ENCODE measurements at places on chromosomes 1 and 21. TPM values are rescaled to one million over a fixed set of nuclear protein-coding genes. Genes with fewer than 3 reads are reported as not detected.

DNA sequence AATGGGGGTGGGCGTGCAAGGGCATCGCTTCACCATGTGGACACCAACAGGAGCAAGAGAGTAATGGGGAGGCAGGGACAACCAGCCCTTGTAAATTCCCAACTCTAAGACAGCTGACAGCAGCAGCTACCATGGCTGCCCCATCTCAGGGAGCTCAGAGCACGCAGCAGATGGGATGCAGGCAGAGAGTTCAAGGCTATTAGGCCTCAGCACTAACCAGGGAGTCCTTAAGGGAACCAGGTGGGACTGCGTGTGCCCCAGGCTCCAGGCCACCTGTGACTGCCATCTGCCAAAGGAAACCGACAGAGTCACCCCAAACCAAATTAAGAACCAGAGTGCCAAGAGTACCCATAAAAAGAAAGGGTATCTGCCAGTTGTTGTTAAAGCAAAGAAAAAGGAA lies 33.7 kb upstream of the PRDM2 start:
- H3K36me3 ChIP-seq, result no peaks in the 10 kb centered on the region
- H3K27me3 ChIP-seq, result no peaks in the 10 kb centered on the region
- no peak for DNase-seq
- H3K4me1 ChIP-seq, result no peaks in the 10 kb centered on the region
- H3K4me3 ChIP-seq, result no peak overlapping the region
- no peak overlapping the region for H3K27ac ChIP-seq

DNA sequence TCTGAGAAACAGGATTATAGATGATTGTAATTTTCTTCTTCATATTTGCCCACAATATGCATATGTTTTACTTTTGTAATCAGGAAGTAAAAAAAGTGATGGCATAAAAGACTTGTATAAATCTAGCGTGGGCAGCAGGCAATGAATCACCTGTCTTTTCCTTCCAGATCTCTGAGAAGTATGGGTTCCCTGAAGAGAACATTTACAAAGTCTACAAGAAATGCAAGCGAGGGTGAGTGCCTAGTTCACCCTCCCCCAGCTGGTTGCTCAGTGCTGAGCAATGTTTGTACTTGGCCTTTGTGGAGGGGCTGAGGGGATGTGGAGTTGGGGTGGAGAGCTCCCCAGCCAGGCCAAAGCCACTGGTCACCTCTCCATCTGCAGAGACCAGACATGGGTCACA lies 30.7 kb downstream of the GRHL3 start:
- no peak overlapping the region for H3K4me3 ChIP-seq
- DNase-seq, result no peak
- no peaks in the 10 kb centered on the region for H3K36me3 ChIP-seq
- H3K27me3 ChIP-seq, result no peaks in the 10 kb centered on the region
- H3K27ac ChIP-seq, result no peak overlapping the region
- H3K4me1 ChIP-seq, result no peaks in the 10 kb centered on the region

GRCh38 chr21:31732597-31733550 lies 956 bp upstream of the SCAF4 start:
- no peaks in the 10 kb centered on the region for H3K27me3 ChIP-seq
- DNase-seq, result peak; percentile 9
- H3K4me1 ChIP-seq, result peaks cover 4% of the 10 kb centered on the region
- H3K27ac ChIP-seq, result no peak overlapping the region

GRCh38 chr1:2209400-2210083 lies 15.0 kb upstream of the FAAP20 start:
- peak overlapping the region; percentile 50 for H3K27ac ChIP-seq
- peaks cover 11% of the 10 kb centered on the region for H3K4me1 ChIP-seq
- H3K27me3 ChIP-seq, result no peaks in the 10 kb centered on the region
- no peaks in the 10 kb centered on the region for H3K36me3 ChIP-seq
- DNase-seq, result no peak
- H3K4me3 ChIP-seq, result peak overlapping the region; percentile 63

- H3K4me1 ChIP-seq, result peaks cover 4% of the 10 kb centered on the region
- no peak overlapping the region for H3K4me3 ChIP-seq
- peaks cover 10% of the 10 kb centered on the region for H3K27me3 ChIP-seq
- no peak overlapping the region for H3K27ac ChIP-seq
Observed at GRCh38 chr1:205954819-205955404, 11.7 kb upstream of the SLC26A9 start.

DNA sequence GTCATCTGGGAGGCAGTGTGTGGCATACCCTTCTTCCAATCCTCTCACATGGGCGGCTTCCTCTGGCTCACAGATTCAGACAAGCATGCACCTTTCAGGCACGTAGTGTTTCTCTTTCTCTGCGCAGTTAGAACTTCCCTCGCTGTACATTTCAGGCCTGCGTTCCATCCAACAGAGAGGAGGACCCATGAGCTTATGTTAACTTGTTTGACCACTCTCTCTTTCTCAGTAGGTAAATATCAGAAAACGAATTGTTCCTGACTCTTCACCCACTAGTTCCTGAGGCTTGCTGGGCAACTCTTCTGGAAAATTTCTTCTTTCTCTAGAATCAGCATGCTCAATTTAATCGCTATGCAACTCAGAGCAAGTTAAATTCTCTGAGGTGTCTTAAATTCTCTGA lies 85.5 kb downstream of the DDX20 start:
- DNase-seq, result no peak
- H3K27me3 ChIP-seq, result peaks cover 40% of the 10 kb centered on the region
- H3K36me3 ChIP-seq, result no peaks in the 10 kb centered on the region

DNA sequence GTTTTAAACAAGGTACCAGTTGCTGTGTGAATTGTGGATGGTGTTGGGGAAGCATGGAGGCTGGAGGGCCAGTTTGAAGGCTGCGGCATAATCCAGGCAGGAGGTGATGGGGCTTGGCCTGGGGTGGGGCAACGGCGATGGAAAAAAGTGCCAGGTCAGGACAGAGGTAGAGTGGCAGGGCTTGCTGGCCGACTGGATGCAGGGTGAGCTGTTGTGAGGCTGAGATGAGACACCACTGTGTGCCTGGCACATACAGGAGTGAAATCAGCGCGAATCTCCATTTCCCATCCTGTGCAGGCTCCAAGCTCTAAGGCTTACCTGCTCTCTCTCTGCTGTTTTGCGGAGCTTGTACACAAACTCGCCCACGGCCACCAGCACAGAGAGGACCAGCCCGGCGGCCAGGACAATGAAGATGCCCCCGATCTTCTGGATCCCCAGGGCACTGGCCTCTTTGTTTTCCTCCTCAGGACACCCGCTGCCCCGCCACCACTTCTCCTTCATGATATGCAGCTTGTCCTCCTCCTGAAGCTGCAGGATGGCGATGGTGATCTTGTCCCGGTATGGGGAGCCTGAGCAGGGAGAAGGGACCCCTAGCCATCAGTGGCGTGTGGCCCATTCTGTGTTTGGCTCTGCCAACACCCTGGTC lies 229.5 kb downstream of the GRIK3 start:
- H3K4me3 ChIP-seq, result no peak overlapping the region
- H3K4me1 ChIP-seq, result no peaks in the 10 kb centered on the region
- H3K36me3 ChIP-seq, result no peaks in the 10 kb centered on the region

GRCh38 chr1:38046884-38047602 lies 450 bp upstream of the POU3F1 start:
- peaks cover 77% of the 10 kb centered on the region for H3K27me3 ChIP-seq
- peaks cover 4% of the 10 kb centered on the region for H3K36me3 ChIP-seq
- peak; percentile 77 for DNase-seq
- peaks cover 53% of the 10 kb centered on the region for H3K4me1 ChIP-seq
- H3K27ac ChIP-seq, result no peak overlapping the region
- H3K4me3 ChIP-seq, result peak overlapping the region; percentile 92

- H3K36me3 ChIP-seq, result no peaks in the 10 kb centered on the region
- no peak overlapping the region for H3K4me3 ChIP-seq
- no peaks in the 10 kb centered on the region for H3K4me1 ChIP-seq
Observed at GRCh38 chr1:191831572-191831971, 326.7 kb upstream of the RGS18 start.

GRCh38 chr1:78102082-78102481 lies 56.3 kb downstream of the GIPC2 start:
- H3K27me3 ChIP-seq, result no peaks in the 10 kb centered on the region
- H3K27ac ChIP-seq, result no peak overlapping the region
- no peaks in the 10 kb centered on the region for H3K4me1 ChIP-seq
- no peak for DNase-seq
- H3K4me3 ChIP-seq, result no peak overlapping the region

GRCh38 chr1:243548516-243548915 lies 292.7 kb downstream of the SDCCAG8 start:
- peaks cover 7% of the 10 kb centered on the region for H3K36me3 ChIP-seq
- H3K4me3 ChIP-seq, result no peak overlapping the region
- H3K27me3 ChIP-seq, result no peaks in the 10 kb centered on the region

DNA sequence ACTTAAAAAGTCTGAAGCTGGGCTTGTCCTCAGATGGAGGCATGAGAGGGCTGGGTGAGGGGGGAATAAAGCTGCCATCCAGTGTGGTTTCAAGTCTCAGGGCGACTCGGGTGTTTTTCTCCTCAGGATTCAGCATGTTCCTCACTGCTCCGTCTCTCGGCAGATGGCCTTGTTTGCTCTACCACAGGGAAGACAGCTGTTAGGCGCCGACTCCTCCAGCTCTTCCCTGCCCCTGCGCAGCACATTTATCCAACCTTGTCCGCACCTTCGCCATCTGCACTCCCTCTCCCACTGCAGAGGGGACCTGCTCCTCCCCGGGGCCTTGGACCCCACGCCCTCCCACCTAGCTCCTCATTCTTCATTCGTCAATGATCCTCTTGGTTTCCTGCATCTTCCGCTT lies 16.6 kb upstream of the S100A11 start:
- DNase-seq, result no peak
- no peak overlapping the region for H3K27ac ChIP-seq
- H3K4me1 ChIP-seq, result peaks cover 2% of the 10 kb centered on the region
- H3K36me3 ChIP-seq, result no peaks in the 10 kb centered on the region
- H3K27me3 ChIP-seq, result peaks cover 68% of the 10 kb centered on the region
- H3K4me3 ChIP-seq, result no peak overlapping the region

GRCh38 chr1:225451340-225451739 lies 23.5 kb upstream of the LBR start:
- no peak overlapping the region for H3K4me3 ChIP-seq
- no peak for DNase-seq
- no peaks in the 10 kb centered on the region for H3K36me3 ChIP-seq
- no peaks in the 10 kb centered on the region for H3K27me3 ChIP-seq
- peaks cover 27% of the 10 kb centered on the region for H3K4me1 ChIP-seq
- H3K27ac ChIP-seq, result no peak overlapping the region

Gene UTS2
- not detected for total RNA-seq

Gene CCDC27
- total RNA-seq, result not detected

Gene SV2A
- 49.5 TPM for total RNA-seq

Gene DNASE2B
- total RNA-seq, result not detected

Gene CYP4A11
- total RNA-seq, result not detected
